A549 treated with dexamethasone at 1 μM for 4 hours (cell line): ENCODE measurements at places on chromosomes 7 and 10. TPM values are rescaled to one million over a fixed set of nuclear protein-coding genes. Genes with fewer than 3 reads are reported as not detected.

TMEM26 gene
- total RNA-seq, result 0.04 to 0.08 TPM (median 0.07 TPM) in 5 replicates

VSTM4 gene
- 0.24 to 0.42 TPM (median 0.35 TPM) in 5 replicates for total RNA-seq

C7orf57 gene
- 0.27 to 0.35 TPM (median 0.27 TPM) in 5 replicates for total RNA-seq

AKR1C4 gene
- total RNA-seq, result 0.14 to 0.40 TPM (median 0.25 TPM) in 5 replicates

NPY4R gene
- total RNA-seq, result 26.1 to 50.1 TPM (median 42.2 TPM) in 5 replicates

OPALIN gene
- not detected in 5 replicates for total RNA-seq

HABP2 gene
- 0.07 to 0.14 TPM (median 0.11 TPM) in 5 replicates for total RNA-seq

ZNF804B gene
- not detected in 5 replicates for total RNA-seq

BAIAP2L1 gene
- 37.4 to 44.4 TPM (median 40.9 TPM) in 5 replicates for total RNA-seq

PARD3 gene
- total RNA-seq, result 59.7 to 72.6 TPM (median 66.9 TPM) in 5 replicates

PNLIP gene
- 0.16 to 0.27 TPM (median 0.21 TPM) in 5 replicates for total RNA-seq

TMEM229A gene
- total RNA-seq, result not detected in 5 replicates

SLC13A1 gene
- total RNA-seq, result not detected in 5 replicates

PGAM1 gene
- total RNA-seq, result 546 to 577 TPM (median 553 TPM) in 5 replicates

WIPF3 gene
- 0.39 to 0.65 TPM (median 0.62 TPM) in 5 replicates for total RNA-seq

IKZF1 gene
- total RNA-seq, result not detected in 5 replicates

NUTM2E gene
- total RNA-seq, result 0.26 to 0.48 TPM (median 0.40 TPM) in 5 replicates
